Parietal lobe (tissue), 2 donors: ENCODE measurements at places on chromosomes 16 and 17. TPM values are rescaled to one million over a fixed set of nuclear protein-coding genes. Genes with fewer than 3 reads are reported as not detected.

OTOA gene
- total RNA-seq: 1.9 TPM

YBX2 gene
- 2.5 TPM for total RNA-seq

ASGR1 gene
- total RNA-seq: 12.5 TPM

RGS11 gene
- total RNA-seq: 21.0 TPM

MRPL12 gene
- total RNA-seq: 4.7 TPM

PRAC1 gene
- not detected for total RNA-seq

PDIA2 gene
- 30.0 TPM for total RNA-seq

CDK5RAP3 gene
- total RNA-seq: 117 TPM
